ENCODE measurements at places on chromosomes 16 and 17. TPM values are rescaled to one million over a fixed set of nuclear protein-coding genes. Genes with fewer than 3 reads are reported as not detected.

Gene ABCC12
- total RNA-seq, result not detected

Gene DPEP2
- total RNA-seq, result not detected

Gene EVI2A
- total RNA-seq, result 3.3 TPM

Gene LRRC37A
- total RNA-seq, result 2.1 TPM

Gene ZACN
- total RNA-seq, result not detected

Gene CHD3
- total RNA-seq, result 42.1 TPM

Gene SEZ6L2
- 0.98 TPM for total RNA-seq

Gene HBA2
- total RNA-seq, result 128 TPM

GRCh38 chr16:4232541-4233386 is 9.1 kb downstream of the SRL start:
- peaks cover 10% of the 10 kb centered on the region for H3K4me1 ChIP-seq
- no peak overlapping the region for H3K4me3 ChIP-seq
- no peak for DNase-seq
- no peak overlapping the region for H3K27ac ChIP-seq
- H3K36me3 ChIP-seq, result no peaks in the 10 kb centered on the region

- peaks cover 15% of the 10 kb centered on the region for H3K4me1 ChIP-seq
- DNase-seq, result no peak
- H3K4me3 ChIP-seq, result no peak overlapping the region
- no peaks in the 10 kb centered on the region for H3K27me3 ChIP-seq
Observed at GRCh38 chr16:918068-918467, 52.7 kb downstream of the LMF1 start.

GRCh38 chr17:49992933-49993422 is 2.0 kb downstream of the DLX3 start:
- H3K27me3 ChIP-seq, result peaks cover 65% of the 10 kb centered on the region
- no peaks in the 10 kb centered on the region for H3K36me3 ChIP-seq
- H3K4me1 ChIP-seq, result peaks cover 63% of the 10 kb centered on the region
- DNase-seq, result peak; percentile 49
- H3K27ac ChIP-seq, result peak overlapping the region; percentile 58
- peak overlapping the region; percentile 57 for H3K4me3 ChIP-seq

- H3K27me3 ChIP-seq, result no peaks in the 10 kb centered on the region
- H3K4me1 ChIP-seq, result peaks cover 3% of the 10 kb centered on the region
- no peak overlapping the region for H3K4me3 ChIP-seq
- no peak for DNase-seq
Observed at GRCh38 chr16:31386157-31386984, 6.8 kb upstream of the ITGAD start.

GRCh38 chr17:8949061-8949661 is 16.3 kb downstream of the PIK3R5 start:
- H3K36me3 ChIP-seq, result no peaks in the 10 kb centered on the region
- peaks cover 5% of the 10 kb centered on the region for H3K4me1 ChIP-seq
- no peak for DNase-seq
- H3K4me3 ChIP-seq, result no peak overlapping the region
- peaks cover 10% of the 10 kb centered on the region for H3K27me3 ChIP-seq
- no peak overlapping the region for H3K27ac ChIP-seq

DNA sequence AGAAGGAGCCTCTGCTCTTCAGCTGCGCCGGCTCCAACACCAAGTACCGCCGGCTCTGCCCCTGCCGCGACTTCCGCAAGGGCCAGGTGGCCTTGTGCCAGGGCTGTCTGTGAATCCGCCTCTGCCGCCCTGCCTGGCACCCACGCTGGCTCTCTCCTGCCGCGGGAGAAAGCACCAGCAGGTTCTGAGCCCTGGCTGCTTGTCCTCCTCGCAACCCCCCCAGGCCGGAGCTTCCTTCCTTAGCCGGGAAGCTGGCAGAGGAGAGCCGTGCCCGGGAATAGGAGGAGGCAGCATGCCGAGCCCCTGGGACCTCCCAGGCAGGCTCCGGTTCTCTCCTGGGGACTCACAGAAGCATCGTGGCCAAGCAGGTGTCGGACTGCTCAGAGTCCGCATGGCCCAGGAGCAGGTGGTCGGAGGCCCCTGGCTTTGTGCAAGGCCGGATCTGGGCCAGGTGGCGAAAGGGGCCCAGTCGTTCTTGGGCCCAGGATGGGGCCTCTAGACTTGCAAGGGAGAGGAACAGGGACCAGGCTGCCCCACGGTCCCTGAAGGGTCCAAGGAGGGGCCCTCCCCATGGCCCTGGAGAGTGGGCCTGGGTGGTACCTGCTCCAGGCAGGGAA is 80.6 kb downstream of the MGAT5B start:
- peaks cover 29% of the 10 kb centered on the region for H3K27me3 ChIP-seq
- no peaks in the 10 kb centered on the region for H3K4me1 ChIP-seq
- DNase-seq, result no peak
- H3K36me3 ChIP-seq, result no peaks in the 10 kb centered on the region
- no peak overlapping the region for H3K27ac ChIP-seq

- H3K27me3 ChIP-seq, result no peaks in the 10 kb centered on the region
- no peaks in the 10 kb centered on the region for H3K4me1 ChIP-seq
- H3K4me3 ChIP-seq, result no peak overlapping the region
Observed at GRCh38 chr17:55745258-55745657, 5.6 kb upstream of the PCTP start.

GRCh38 chr17:73065376-73065775 is 27.1 kb downstream of the SLC39A11 start:
- DNase-seq, result no peak
- H3K27ac ChIP-seq, result no peak overlapping the region
- no peaks in the 10 kb centered on the region for H3K27me3 ChIP-seq
- H3K4me1 ChIP-seq, result peaks cover 45% of the 10 kb centered on the region
- no peaks in the 10 kb centered on the region for H3K36me3 ChIP-seq
- no peak overlapping the region for H3K4me3 ChIP-seq

GRCh38 chr16:4915226-4915761 is 21.7 kb downstream of the PPL start:
- peaks cover 9% of the 10 kb centered on the region for H3K36me3 ChIP-seq
- H3K4me3 ChIP-seq, result no peak overlapping the region
- H3K4me1 ChIP-seq, result peaks cover 33% of the 10 kb centered on the region
- peak overlapping the region; percentile 25 for H3K27ac ChIP-seq
- H3K27me3 ChIP-seq, result no peaks in the 10 kb centered on the region

- no peaks in the 10 kb centered on the region for H3K4me1 ChIP-seq
- no peak overlapping the region for H3K4me3 ChIP-seq
- no peaks in the 10 kb centered on the region for H3K27me3 ChIP-seq
- H3K36me3 ChIP-seq, result no peaks in the 10 kb centered on the region
Observed at GRCh38 chr16:80164966-80165550, 375.7 kb upstream of the DYNLRB2 start.

DNA sequence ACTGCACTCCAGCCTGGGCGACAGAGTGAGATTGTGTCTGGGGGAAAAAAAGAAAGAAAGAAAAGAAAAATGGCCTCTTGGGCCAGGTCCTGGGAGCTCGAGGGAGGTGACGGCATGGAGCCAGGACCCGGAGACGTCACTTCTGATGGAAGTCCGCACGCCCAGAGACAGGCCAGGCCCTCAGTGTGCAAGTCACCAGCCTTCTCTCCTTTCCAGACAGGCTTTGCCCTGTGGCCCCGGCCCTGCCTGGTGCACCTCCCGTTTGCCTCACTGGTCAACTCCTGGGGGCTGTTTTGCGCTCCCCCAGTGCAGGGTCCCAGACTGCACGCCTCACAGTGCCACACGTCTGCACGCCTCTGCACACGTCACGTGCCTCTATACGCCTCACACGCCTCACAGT is 44.1 kb downstream of the CBFA2T3 start:
- peaks cover 31% of the 10 kb centered on the region for H3K27me3 ChIP-seq
- no peak for DNase-seq
- H3K36me3 ChIP-seq, result no peaks in the 10 kb centered on the region
- peaks cover 25% of the 10 kb centered on the region for H3K4me1 ChIP-seq
- no peak overlapping the region for H3K4me3 ChIP-seq
- H3K27ac ChIP-seq, result no peak overlapping the region

GRCh38 chr17:35915153-35915964 is 15.2 kb downstream of the RDM1 start:
- H3K27ac ChIP-seq, result no peak overlapping the region
- H3K4me3 ChIP-seq, result no peak overlapping the region
- no peaks in the 10 kb centered on the region for H3K4me1 ChIP-seq
- no peaks in the 10 kb centered on the region for H3K27me3 ChIP-seq
- DNase-seq, result no peak

DNA sequence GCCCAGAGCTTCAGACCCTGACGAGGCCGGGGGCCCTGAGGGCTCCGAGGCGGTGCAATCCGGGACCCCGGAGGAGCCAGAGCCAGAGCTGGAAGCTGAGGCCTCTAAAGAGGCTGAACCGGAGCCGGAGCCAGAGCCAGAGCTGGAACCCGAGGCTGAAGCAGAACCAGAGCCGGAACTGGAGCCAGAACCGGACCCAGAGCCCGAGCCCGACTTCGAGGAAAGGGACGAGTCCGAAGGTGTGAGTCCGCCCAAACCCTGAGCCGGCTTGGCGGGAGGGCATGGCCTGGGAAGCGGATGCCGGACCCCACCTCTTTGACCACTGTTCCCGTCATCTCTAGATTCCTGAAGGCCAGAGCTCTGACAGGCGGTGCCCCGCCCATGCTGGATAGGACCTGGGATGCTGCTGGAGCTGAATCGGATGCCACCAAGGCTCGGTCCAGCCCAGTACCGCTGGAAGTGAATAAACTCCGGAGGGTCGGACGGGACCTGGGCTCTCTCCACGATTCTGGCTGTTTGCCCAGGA is 4.4 kb downstream of the NOL3 start:
- H3K4me3 ChIP-seq, result peak overlapping the region; percentile 60
- peak overlapping the region; percentile 91 for H3K27ac ChIP-seq
- H3K36me3 ChIP-seq, result no peaks in the 10 kb centered on the region
- no peaks in the 10 kb centered on the region for H3K27me3 ChIP-seq
- DNase-seq, result no peak

GRCh38 chr16:56363181-56363716 is 62.1 kb downstream of the AMFR start:
- no peaks in the 10 kb centered on the region for H3K27me3 ChIP-seq
- no peak overlapping the region for H3K4me3 ChIP-seq
- no peak overlapping the region for H3K27ac ChIP-seq
- no peaks in the 10 kb centered on the region for H3K4me1 ChIP-seq

- peak overlapping the region; percentile 51 for H3K27ac ChIP-seq
- H3K4me3 ChIP-seq, result no peak overlapping the region
- DNase-seq, result no peak
- no peaks in the 10 kb centered on the region for H3K27me3 ChIP-seq
Observed at GRCh38 chr16:56910654-56911539, 21.0 kb upstream of the HERPUD1 start.

GRCh38 chr17:6688944-6689343 is 24.2 kb downstream of the SLC13A5 start:
- no peak for DNase-seq

DNA sequence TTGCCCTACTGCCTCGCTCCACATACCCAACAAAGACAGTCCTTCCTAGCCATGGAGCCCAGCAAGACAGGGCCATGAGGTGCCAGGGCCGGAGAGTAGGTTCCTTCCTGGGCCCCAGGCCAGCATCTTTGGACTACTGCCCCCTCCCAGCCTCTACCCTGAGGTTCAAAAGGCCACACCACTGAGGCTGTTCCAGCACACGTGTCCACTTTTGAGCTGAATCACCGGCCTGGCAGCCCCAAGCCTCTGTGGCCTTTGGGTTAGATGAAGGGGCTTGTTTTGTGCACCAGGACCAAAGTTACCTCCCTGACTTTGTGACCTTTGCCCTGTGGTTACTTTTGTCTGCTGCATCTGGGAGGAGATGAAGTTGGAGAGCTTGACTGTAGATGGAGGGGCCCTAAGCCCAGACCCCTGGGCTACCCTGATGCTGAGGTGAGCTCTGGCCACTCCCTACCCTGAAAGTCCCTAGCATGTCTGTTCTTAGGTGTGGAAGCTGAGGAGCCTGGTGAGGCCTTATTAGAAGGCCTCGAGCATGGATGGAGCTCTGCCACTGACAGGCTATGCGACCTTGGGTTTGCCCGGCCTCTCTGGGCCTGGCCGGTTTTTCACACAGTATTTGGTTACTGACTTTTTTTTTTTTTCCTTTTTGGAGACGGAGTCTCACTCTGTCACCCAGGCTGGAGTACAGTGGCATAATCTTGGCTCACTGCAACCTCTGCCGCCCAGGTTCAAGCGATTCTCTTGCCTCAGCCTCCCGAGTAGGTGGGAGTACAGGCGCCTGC is 12.0 kb downstream of the SEZ6 start:
- H3K36me3 ChIP-seq, result no peaks in the 10 kb centered on the region
- no peak for DNase-seq
- H3K4me3 ChIP-seq, result no peak overlapping the region
- peaks cover 9% of the 10 kb centered on the region for H3K27me3 ChIP-seq
- H3K27ac ChIP-seq, result no peak overlapping the region

DNA sequence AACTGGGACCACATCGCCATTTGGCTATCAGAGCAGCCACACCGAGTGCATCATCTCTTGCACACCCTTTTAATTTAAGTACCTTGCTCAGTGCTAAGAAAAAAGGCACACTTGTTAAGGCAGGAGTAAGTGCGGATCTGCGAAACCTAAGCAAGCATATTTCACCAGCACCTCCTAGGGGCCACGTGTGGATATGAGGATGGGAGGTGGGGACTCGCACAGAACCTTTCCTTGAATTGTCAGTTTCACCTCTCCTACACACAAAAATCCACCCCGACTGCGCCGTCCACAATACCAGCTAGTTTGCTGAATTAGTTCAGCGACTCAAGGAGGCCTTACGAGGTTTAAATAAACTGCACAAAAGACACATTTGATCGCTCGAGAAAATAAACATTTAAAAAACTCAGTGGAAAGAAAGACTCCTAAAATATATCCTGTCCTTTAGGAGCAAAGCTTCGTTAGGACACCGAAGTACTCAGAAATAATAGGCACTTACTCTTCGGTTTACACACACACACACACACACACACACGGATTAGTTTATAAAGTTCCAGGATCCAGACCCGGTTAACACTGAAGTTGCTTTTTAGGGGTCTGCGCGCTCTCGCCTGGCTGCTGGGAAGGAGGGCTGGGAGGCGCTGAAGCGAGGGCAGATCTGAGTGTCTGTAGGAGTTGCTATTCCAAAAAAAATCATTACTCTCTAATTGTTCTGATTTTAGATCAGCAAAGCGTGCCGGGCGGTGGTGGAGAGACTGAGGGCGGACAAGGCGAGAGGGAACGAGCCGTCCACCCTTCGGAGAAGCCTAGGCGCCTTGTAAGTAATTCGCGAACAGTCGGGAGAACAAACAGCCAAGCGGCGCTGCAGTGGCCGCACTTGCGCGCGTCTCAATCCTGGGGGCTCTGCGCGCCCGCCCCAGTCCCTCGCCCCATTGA is 1.0 kb upstream of the KCNJ2 start:
- DNase-seq, result peak; percentile 79
- H3K27ac ChIP-seq, result peak overlapping the region; percentile 88

DNA sequence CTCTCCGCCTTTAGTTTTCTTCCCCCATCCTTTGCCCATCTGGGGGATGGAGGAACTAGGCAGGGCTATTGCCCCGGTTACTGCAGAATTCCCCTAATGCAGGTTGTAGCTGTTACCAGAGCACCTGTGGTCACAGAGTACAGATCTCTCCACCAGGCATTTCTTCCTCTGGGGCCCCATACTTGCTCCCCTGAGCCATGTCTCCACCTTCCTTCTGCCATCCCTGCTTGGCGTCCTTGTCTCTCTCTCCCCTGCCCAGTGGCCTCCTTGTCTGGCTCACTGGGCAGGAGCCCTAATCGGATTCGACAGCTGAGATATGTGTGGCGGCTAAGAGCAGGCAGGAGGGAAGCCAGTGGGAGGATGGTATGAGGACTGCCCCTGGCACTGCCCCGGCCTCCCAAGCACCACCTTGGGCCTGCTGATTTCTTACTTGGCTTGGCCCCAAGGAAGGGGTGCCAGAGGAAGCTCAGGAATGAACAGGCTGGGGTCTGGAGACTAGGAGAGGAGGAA is 2.0 kb downstream of the RARA start:
- peaks cover 100% of the 10 kb centered on the region for H3K4me1 ChIP-seq
- no peaks in the 10 kb centered on the region for H3K36me3 ChIP-seq
- peak overlapping the region; percentile 10 for H3K4me3 ChIP-seq

All from suprapubic skin (tissue), 4 donors.